ENCODE measurements at places on chromosomes 5 and 9. TPM values are rescaled to one million over a fixed set of nuclear protein-coding genes. Genes with fewer than 3 reads are reported as not detected.

GRCh38 chr5:112647428-112647827 lies 90.3 kb upstream of the APC start:
- no peaks in the 10 kb centered on the region for H3K4me1 ChIP-seq
- no peaks in the 10 kb centered on the region for H3K27me3 ChIP-seq
- H3K36me3 ChIP-seq = no peaks in the 10 kb centered on the region

CBY3 gene
- not detected for total RNA-seq

SMIM33 gene
- total RNA-seq = not detected

DNA sequence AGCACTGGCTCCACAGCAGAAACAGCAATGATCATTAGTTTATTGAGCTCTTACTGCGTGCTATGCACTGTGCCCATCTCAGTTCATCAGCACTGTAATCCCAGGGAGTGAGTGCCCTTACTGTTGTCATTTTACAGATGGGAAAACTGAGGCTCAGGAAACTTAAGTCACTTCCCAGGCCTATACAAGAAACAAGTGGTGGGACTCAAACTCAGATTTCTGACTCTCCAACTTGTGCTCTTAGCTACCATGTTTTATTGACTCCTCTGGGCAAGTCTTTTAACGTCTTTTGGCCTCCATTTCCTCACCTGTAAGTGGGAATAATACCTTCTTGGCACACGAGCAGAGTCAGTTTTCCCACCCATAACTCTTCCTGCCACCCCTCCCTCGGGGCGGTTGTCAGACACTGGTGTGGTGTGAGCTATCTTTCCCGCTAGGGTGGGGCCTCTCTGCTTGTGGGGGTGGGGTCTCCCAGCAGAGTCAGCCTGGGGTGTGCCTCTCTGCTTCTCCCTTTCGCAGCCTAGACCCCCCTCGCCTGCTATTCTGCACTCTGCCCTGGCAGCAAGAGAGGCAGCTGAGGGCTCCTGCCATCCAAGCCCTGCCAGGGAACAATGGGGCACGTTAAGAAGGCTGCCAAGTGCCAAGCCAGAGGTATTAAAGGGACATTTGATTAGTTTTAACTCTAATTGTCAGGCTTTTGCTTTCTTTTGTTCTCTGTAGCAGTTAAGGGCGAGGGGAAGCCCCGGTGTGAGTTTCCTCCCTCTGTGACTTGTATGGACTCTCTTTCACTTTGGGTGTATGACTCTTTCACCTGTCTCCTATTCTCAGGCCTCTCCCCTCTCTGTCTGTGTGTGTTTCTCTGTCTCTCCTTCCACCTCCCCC lies 12.1 kb downstream of the GALNT10 start:
- peaks cover 23% of the 10 kb centered on the region for H3K4me1 ChIP-seq
- no peaks in the 10 kb centered on the region for H3K36me3 ChIP-seq
- peak; percentile 21 for DNase-seq
- no peak overlapping the region for H3K4me3 ChIP-seq
- H3K27ac ChIP-seq = no peak overlapping the region

DNA sequence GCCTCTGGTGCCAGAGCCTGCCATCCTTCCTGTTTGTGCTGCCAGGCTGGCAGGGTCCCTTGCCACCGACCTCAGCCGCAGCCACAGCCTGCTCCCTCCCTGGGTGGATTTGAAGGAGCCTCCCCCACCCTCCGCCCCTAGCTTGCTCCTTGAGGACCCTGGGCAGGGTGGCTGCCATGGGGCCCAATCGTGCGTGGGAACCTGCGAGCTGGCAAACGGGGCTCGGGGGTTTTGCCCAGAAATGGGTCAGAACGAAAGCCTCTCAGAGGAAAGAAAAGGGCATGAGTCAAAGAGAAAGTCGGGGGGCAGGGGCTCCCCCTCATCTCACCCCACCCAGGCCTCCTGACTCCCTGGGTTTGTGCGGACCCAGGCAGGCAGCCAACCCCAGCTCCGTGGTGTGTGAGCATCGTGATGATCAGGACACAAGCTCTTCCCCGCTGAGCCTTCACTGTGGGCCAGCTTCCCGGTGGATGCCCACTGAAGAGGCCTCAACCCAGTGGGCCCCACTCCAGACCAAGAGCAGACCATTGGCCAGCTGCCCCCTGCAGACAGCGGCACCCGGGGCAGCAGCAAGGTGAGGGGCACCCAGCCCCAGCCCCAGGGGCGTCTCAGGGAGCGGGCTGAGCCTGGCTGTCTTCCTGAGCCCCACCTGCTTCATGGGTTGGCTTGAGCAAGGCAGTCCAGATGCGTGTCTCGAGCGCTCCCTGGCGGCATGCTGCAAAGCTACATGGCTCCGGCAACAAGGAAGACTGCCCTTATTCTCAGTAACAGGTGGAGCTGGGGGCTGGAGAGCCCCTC lies 3.0 kb upstream of the FUT7 start:
- H3K36me3 ChIP-seq = no peaks in the 10 kb centered on the region
- no peaks in the 10 kb centered on the region for H3K27me3 ChIP-seq
- H3K27ac ChIP-seq = no peak overlapping the region
- DNase-seq = peak; percentile 82
- H3K4me1 ChIP-seq = no peaks in the 10 kb centered on the region

ACSL6 gene
- not detected for total RNA-seq

EIF4EBP3 gene
- total RNA-seq = 7.6 TPM

MSX2 gene
- total RNA-seq = not detected

SPATA24 gene
- 7.9 TPM for total RNA-seq

LECT2 gene
- total RNA-seq = not detected

DNA sequence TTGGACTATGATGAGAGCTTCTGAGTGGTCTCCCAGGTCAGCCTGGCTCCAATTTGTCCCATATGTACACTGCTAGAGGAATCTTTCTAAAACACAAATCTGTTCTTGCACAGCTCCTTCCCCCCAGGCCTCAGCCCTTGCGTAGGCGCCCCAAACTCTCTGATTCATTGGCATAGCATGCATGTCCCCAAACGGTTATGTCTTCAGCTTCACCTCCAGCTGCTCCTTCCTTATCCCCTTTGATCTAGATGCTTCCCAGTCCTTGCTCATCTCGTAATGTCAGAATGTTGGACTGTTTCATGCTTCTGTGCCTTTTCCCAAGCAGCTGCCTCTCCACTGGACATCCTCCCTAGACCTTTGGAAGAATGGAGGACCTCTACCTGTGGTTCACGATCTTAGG lies 60.1 kb upstream of the BASP1 start:
- H3K4me1 ChIP-seq = peaks cover 18% of the 10 kb centered on the region
- H3K4me3 ChIP-seq = no peak overlapping the region
- DNase-seq = no peak
- no peaks in the 10 kb centered on the region for H3K36me3 ChIP-seq

FOXI1 gene
- total RNA-seq = not detected

FOXD4L5 gene
- 0.42 TPM for total RNA-seq

DNA sequence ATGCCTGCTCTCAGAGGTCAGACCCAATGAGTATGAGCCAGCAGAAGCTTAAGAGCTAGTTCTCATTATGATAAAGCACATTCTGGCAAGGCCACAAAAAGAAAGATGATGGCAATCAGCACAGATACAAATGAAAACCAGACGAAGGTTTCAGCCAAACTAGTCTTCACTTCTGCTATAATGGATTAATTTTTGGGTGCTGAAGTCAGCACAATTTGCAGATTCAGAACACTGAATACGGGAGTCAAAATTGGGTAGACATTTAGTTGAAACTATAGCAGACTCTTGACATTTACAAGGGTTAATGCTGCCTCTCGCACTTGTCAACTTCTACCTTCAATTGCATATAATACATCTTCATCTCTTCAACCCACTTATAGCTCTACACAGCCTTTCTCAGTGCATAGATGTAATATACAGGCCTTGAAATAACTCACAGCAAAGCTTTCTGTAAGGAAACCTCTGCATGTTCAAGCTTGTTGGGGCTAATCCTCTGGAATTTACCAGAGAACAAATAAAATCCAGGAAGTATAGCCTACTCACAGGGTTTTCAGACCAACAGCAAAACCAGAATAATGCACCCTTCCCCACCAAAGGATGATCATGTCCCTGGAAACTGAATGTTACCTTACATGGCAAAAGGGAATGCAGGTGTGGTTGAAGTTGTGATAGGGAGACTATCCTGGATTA lies 77.1 kb downstream of the BAAT start:
- H3K4me3 ChIP-seq = no peak overlapping the region
- H3K4me1 ChIP-seq = no peaks in the 10 kb centered on the region
- H3K27me3 ChIP-seq = no peaks in the 10 kb centered on the region
- H3K36me3 ChIP-seq = no peaks in the 10 kb centered on the region
- DNase-seq = no peak

GRCh38 chr5:42499016-42499415 lies 75.8 kb downstream of the GHR start:
- H3K27ac ChIP-seq = no peak overlapping the region
- no peaks in the 10 kb centered on the region for H3K36me3 ChIP-seq
- no peaks in the 10 kb centered on the region for H3K4me1 ChIP-seq
- no peak overlapping the region for H3K4me3 ChIP-seq

PIP5KL1 gene
- total RNA-seq = 2.9 TPM

DNA sequence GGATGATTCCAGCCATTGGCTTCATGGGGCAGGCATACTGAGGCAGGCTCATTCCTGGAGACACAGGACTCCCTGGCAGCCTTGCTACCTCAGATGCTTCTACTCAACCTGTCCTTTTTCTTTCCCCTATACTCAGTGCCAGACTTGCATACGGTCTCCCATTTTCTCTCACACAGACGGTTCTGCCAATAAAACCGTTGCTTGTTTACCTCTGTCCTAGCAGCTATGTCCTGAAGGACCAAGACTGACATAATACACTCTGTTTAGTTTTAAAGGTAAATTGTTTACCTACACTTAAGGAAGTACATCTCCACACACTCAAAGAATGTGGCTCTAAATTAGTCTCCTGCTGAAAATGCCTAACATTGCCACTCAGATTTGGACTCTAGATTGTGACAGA lies 151.0 kb upstream of the RFX3 start:
- H3K36me3 ChIP-seq = no peaks in the 10 kb centered on the region
- no peak overlapping the region for H3K27ac ChIP-seq
- no peaks in the 10 kb centered on the region for H3K4me1 ChIP-seq
- H3K27me3 ChIP-seq = no peaks in the 10 kb centered on the region

- H3K4me3 ChIP-seq = no peak overlapping the region
- no peak overlapping the region for H3K27ac ChIP-seq
Measured at GRCh38 chr9:89461265-89461664, 36.6 kb downstream of the SEMA4D start.
